ENCODE measurements at places on chromosomes 7 and 10. TPM values are rescaled to one million over a fixed set of nuclear protein-coding genes. Genes with fewer than 3 reads are reported as not detected.

The ADAM12 gene
- total RNA-seq: 2.2 TPM

The SPDYE9 gene
- total RNA-seq: not detected

- DNase-seq: peak; percentile 63
These were observed 828 bp downstream of the BNIP3 start for GRCh38 chr10:131980761-131981428.

DNA sequence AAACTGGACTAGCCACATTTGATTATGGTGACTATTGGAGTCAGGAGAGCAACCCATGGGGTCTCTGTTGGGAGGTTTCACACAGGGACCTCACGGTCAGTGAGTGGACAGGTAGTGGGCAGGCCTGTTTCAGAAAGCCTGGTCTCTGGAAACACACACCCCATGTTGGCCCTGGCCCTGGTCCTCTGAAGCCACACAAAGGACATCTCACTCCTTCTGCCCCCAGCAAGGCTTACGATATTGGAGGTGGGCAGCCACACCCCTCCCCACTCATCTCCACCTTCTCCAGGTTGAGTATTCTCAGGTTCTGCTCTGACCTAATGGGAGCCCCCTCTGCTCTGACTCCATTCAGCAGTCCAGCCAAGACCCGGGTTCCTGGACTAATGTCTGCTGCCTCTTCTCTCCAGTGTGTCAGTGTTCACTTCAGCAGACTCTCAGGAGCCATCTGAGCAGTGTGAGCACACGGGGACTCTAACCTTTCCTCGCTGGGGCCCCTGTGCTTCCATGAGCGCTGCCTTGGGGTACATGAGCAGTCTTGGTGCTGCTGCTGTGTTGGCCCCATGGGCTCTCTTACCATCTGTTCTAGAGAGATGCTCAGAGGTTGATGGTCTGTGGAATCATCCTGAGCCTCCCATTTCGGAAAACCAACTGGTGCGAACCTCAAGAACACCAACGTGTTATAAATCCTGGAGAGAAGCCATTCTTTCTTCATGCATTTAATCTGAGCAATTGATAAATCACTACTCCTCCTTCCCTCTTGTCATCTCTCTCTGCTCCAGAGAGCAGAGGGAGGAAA is 748.6 kb downstream of the GRID1 start:
- no peak for DNase-seq

- DNase-seq: no peak
These were observed 203.4 kb upstream of the GPR26 start for GRCh38 chr10:123462756-123463155.

The ITGA8 gene
- 3.7 TPM for total RNA-seq

The TMEM130 gene
- not detected for total RNA-seq

DNA sequence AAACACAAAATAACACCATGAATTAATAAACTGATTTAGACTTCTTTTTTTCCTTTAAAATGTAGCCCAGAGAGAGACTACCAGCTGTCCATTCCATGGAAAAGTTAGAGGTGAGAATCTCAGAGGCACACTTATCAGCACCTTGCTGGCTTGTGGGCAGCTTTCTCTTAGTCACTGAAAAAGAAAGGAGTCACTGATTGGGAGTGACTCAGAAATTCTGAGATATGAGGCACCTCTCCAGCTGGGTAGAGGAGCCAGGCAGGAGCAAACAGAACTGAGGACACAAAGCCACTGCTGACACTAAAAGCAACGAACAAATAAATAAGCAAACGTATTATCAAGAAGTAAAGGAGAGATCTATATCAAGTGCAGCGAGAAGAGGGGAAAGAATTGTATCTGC is 310.6 kb downstream of the PARD3 start:
- DNase-seq: no peak

- no peak for DNase-seq
These were observed 185.0 kb downstream of the TCF7L2 start for GRCh38 chr10:113135025-113135424.

DNA sequence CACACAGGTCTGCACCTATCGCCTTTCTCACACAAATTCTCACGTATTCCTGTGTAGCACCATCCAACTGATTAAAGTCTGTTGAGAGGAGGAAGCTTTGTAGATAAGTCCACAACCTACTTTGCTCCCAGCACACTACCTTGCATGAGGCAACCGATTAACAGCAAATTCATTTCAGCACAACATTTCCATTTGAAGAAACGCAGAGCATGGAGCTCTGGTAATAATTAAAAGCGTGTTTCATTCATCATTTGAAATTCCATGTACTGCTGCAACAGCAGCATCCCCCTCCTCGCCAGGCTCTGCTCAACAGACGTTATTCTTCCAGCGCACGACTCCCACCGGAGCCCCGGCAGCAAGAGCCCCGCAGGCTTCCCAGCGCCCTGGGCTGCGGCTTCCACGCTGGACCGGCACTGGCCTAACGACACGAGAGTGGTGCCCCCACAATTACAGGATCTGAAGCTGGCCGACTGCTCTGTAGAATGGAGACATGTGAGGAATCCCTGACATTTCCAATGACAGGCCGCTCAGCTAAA is 118.8 kb downstream of the DIP2C start:
- no peak for DNase-seq

GRCh38 chr10:5538892-5539651 is 14.3 kb downstream of the CALML3 start:
- DNase-seq: no peak

The RSPH10B gene
- total RNA-seq: not detected

GRCh38 chr10:122197611-122198222 is 73.4 kb upstream of the BTBD16 start:
- DNase-seq: no peak

The MBL2 gene
- total RNA-seq: not detected

GRCh38 chr7:73954181-73954580 is 73.8 kb upstream of the ELN start:
- DNase-seq: no peak

The FXYD4 gene
- not detected for total RNA-seq

The LRGUK gene
- total RNA-seq: 0.14 TPM

The NUTM2B gene
- total RNA-seq: 1.5 TPM

GRCh38 chr10:28130267-28130666 is 131.4 kb upstream of the ODAD2 start:
- no peak for DNase-seq

DNA sequence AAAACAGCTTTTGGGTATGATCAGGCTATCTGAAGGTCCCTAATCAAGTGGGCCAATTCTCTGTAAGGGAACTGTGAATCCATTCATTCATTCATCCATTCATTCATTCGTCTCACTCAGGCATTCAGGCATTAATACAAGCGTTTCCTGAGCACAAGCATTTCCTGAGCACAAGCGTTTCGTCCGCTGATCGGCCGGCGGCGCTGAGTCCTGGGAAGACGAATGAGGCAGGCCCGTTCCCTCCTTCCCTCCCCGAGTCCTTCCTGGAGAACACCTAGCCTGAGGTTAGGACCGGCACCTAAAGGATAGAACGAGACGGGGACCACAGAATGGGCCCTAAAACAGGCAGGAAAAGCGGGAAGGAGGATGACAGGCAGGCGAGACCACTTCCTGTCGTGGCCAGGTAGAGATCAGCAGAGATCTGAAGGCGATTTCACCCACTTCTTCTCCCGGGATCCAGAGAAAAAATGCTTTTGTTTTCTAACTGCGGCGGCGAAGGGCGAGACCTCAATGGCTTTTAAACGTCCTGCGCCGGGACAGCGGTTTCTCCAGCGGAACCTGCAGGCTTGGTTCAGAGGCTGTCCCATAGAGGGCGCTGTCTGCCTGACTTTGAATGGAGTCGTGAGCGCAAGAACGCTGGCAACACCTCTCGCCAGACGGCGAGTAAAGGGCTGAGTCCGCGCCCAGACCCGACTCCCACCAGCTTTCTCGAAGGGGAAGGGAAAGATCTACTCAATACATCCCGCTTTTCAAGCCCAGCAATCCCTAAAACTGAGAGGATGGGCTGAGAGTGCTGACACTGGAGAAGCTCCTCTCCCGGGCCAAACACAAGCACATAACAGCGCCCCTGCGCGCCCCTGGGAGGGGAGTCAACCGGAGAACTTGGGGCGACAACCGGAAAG is 2.9 kb upstream of the HMX3 start:
- DNase-seq: peak; percentile 89

GRCh38 chr10:132684164-132684891 is 101.6 kb downstream of the NKX6-2 start:
- DNase-seq: peak; percentile 26

DNA sequence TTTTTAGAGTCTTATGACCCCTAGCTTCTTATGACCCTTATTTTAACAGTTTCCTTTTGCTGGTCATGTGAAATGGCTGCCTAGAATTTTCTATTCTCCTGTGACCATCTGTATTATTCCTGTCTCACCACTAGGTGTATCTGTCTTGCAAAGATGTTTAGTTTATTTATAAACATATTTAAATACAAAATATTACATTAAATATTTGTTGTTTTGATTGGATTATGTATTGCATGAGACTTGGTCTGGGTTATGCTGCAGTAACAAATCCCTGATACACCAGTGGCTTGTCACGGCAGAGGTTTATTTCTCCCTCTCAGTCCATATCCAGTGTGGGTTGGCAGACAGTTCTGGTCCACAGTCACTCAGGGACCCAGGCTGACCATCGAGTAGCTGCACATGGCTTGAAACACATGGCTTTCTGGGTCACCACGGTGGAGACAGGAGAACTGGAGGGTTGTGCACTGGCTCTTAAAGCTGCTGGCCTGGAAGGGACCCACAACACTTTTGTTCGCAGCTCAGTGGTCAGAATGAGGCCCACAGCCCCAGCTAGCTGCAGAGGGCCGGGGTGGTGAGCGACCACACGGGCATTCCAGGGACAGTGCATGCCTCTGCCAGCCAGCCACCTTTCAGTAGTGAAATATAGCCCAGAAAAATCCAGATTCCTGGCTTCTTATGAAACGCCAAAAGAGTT is 7.4 kb downstream of the RASSF4 start:
- DNase-seq: no peak

- peak; percentile 35 for DNase-seq
These were observed 425 bp upstream of the MTG1 start for GRCh38 chr10:133393401-133394063.

- DNase-seq: peak; percentile 36
These were observed 18.2 kb downstream of the BHLHA15 start for GRCh38 chr7:98229441-98229840.

DNA sequence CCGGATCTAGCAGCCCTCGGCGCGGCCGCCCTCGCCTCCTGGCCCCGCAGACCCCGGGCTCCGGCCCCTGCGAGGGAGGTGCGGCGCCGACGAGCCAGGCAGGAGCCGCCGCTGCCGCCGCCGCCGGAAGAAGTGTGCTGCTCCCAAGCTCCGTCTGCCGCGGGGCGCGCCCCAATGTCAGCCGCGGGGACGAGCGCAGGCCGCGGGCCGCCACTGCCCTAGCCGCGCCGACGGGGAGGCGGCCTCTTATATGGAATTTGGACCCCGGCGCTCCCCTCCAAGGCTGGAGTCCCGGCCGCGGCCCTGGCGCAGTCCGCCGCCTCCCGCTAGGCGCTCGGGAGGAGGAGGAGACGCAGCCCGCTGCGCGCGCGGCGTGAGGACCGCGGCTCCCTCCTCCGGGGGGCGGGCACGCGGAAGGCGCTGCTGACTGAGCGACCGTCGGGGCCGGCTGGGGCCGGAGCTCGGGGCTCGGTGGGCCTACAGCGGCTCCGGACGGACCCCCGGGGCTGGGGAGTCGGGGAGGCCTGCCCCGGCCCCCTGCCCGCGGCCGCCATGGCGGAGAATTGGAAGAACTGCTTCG is at the start of gene TRIM8:
TRIM8 (plus strand) TSS at position 414 of the 580 bp plus-strand sequence; CDS start at position 553, 139 bp downstream.
- peak; percentile 84 for DNase-seq

- no peak for DNase-seq
These were observed 129.0 kb downstream of the HIBADH start for GRCh38 chr7:27533652-27534081.

GRCh38 chr7:149838992-149839408 is 825 bp downstream of the ZNF862 start:
- no peak for DNase-seq

DNA sequence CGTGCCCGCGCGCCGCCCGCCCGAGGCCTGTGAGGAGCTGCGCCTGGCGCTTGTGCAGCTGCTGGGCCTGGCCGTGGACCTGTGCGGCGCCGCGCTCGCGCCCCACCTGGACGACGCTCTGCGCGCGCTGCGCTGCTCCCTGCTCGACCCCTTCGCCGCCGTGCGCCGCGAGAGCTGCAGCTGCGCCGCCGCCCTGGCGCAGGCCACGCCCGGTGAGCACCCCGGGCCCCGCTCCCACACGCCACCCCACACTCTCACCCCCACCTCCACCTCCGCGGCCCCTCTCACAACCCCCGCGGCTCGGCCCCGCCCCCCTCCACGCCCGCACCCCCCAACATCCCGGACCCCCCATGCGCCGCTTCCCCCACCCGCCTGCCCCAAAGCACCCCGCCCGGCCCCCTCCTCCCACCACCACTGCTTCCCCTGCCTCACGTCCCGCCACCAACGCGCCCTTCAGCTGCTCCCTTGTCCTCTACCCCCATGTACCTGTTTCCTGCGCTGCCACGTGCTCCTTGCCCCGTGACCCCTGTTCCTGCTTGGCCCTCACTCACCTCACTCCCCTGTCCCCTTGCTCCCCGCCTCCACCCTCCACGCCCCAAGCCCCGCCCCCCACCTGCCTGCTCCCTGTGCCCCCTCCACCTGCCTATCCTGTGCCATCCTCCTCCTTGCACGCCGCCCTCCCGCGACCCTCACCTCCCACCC is at the start of gene PRKAR1B:
PRKAR1B (minus strand) TSS at position 178 of the 702 bp plus-strand sequence. CDS start 15,776 bp downstream, outside the sequence.
- no peak for DNase-seq

GRCh38 chr10:93126483-93127052 is 52.9 kb downstream of the CYP26A1 start:
- DNase-seq: no peak

GRCh38 chr10:63478564-63478963 is 12.8 kb upstream of the JMJD1C start:
- no peak for DNase-seq

GRCh38 chr7:110283056-110283455 is 807.9 kb upstream of the LRRN3 start:
- DNase-seq: no peak

DNA sequence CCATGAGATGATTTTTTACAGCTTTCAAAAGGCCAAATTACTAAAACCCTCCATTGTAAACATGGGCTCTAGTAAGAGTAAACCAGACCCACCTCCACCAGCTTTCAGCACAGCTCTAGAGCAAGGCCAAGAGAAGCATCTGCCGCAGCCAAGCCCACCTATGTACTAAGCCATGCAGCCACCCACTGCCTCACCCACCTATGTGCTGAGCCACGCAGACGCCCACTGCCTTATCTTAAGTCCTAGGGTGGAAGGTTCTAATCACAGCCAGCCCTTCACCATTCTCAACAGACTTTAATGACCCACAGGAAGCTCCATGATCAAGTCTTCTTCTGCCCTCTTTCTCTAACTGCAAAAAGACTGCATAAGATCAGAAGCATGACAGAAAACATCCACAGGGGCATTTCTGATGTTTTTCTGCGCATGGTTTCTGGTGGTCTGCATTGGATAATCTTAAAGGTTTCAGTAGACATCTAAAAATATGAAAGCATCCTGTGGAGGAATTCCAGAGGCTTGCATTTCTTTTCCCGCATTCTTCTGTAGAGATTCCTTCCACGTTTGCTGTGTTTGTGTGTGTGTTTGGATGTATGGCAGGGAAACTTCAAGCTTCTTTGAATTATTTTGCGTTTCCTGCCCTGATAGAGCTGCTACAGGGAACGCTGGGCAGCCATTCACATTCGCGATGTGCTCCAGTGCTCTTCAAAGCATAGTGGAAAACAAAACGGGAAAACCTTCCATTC is 286.1 kb upstream of the KLF6 start:
- DNase-seq: no peak
